NCI-H2081 treated with DMSO at 0.1 percent for 48 hours (cell line): ENCODE measurements at places on chromosomes 2 and 18.

DNA sequence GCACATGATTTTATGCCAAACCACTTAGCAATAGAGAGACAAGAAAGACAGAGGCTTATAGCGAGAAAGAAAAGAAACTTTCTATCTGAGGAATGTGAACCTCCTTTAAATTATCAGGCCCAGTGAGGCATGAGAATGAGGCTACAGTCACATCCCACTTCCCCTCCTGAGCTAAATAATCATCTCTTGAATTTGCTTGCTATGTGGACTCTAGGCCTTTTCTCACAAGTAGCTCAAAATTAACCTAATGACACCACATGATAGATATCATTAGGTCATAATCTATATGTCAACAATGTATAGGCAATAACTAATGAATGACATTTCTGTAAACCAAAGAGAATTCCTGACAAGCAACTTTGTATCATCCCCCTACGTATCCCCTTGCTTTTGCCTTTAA is 301.5 kb upstream of the MGAT5 start:
- no peak for DNase-seq

DNA sequence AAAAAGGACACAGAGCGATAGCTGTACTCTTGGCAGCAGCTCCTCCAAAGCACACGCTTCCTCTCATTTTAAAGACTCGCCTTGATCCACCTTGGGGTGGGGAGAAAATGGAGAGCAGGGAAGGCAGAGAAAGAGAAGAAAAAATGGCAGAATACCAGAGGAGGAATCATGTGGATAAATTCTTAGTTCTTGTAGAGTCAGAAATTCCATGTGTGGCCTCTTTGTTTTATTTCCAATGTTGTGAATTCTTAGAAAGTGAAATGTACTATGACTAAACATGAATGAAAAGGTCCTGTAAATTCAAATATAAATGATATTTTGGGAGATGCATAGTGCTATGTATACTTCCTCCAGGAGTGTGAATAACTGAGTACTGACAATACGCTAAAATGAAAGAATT is 89.7 kb upstream of the SESTD1 start:
- DNase-seq = no peak

DNA sequence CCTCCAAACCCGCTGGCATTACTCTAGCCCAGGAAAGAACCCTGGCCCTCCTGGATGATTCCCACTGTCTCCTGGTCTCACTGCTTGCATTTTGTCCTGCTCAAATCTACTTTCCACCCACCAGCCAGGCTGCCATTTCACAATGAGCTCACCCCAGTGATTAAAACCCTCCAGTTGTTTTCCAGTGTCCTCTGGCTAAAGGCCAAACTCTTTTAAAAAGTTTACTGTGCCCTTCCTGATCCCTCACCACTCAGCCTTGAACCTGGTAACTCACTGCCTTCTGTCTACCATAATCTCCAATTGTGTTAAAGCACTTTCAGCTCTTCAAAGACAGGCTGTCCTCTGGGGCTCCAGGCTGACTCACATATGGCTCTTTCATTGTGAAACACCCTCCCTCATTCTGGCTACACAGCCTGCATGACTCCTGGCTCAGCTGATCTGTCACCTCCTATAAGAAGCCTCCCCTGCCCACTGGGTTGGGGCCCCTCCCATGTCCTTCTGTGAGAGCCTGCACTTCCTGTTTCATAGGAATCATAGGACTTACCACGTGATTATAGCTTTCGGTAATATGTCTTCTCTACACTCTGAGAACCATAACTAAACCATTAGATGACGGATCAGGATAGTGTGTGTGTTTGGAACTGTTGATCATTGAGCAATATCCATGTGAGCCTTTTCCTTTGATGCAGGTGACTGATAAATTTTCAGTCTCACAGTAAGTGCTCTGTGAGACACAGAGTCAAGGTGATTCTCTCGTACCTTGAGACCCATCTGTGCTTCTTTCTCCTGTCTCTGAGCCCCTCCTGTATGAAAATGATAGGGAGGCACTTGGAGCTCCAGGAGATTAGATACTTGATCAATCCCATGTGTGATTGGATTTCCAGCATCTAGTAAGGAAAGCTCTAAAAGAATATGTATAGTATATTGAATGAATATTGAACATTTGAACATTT is 590.8 kb upstream of the ID2 start:
- DNase-seq = no peak

DNA sequence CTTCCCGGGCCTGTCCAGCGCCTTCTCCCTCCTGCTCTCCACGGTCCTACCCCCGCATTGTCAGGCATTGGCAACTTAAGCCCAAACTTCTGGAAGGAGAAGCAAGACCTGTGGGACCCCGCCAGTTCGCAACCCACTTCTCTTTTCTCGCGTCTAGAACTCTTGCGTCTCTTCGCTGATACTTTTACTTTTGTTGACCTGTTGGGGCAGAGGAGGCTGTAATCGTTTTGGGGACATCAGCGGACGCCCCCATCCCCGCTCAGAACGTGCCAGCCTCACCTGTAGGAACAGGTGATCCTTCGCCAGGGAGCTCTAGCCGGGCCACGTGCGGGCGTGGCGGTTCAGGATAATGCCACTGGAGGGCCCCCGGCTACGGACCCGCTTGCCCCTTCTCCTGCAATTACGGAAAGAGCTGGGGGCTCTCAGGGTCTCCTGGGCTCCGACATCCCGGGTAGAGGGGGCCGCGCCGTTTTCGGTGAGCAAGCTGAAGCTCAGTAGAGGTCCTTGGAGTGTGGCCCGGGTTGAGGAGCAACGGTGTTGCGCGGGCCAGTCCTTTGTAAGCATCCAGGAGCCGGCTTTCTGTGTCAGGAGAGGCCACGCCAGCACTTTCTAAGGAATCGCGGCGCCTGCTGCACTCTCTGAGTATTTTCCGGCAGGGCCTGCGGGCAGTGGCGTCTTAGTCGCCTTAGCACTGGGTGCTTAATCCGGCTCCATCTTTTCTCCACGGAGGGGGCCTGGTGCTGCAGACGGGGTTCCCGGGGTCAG is 1.6 kb downstream of the MTCL1 start:
- no peak for DNase-seq

DNA sequence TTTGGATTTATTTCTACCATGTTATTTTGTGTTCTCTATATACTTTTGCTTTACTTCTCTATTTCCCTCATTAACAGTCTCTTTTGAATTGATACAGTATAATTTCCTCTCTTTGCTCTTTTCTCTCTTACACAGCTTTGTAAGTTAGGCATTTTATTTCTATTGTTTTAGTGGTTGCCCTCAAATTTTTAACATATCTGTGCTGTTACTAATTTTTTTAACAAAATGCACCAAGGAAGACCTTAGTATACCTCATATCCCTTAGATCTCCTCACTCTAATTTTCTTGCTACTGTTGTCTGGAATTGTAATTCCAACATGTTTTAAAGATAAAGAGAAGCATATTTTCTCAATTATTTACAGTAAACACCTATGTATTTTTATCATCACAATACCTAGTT is 416.8 kb upstream of the SLC14A2 start:
- no peak for DNase-seq

DNA sequence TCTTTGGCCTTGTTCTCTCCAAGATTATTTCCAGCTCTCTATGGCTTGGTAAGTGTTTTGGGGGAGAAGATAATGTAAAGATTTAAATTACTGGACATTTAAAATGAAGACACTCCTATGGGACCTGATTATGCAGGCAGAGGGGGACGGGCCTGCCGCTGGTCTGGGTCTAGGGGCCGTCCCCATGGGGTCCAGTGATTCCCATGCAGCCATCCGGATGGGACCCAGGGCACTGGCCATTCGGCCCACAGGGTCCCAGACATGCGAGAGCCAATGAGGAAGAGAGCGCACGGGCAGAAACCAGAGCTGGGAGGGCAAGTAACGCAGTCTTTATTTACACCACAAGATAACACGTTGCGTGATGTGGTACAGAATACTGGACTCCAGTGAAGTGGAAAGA is 200.0 kb downstream of the TWIST2 start:
- no peak for DNase-seq

GRCh38 chr2:149021271-149021719 is 17.2 kb upstream of the LYPD6B start:
- no peak for DNase-seq

- DNase-seq = no peak
These were observed 59.1 kb downstream of the VSNL1 start for GRCh38 chr2:17599617-17600016.

GRCh38 chr2:127027715-127028114 is 79.2 kb downstream of the BIN1 start:
- no peak for DNase-seq

DNA sequence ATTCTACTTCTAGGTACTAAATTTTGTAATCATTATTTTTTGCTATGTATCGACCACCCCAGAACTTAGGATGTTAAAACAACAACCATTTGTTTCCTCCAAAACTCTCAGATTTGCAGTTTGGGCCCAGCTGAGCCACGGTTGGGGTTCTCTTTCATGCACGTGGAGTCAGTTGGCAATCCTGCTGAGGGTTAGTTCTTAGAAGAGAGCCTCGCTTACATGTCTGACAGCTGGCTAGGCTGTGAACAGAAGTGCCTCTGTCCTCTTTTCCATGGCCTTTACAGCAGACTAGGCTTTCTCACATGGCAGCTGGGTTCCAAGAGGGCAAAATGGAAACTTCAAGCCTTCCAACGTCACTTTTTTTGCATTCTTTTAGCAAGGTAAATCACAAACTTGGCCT is 9.3 kb upstream of the RGPD4 start:
- no peak for DNase-seq

- no peak for DNase-seq
These were observed 262.1 kb downstream of the MYCN start for GRCh38 chr2:16202266-16203020.

DNA sequence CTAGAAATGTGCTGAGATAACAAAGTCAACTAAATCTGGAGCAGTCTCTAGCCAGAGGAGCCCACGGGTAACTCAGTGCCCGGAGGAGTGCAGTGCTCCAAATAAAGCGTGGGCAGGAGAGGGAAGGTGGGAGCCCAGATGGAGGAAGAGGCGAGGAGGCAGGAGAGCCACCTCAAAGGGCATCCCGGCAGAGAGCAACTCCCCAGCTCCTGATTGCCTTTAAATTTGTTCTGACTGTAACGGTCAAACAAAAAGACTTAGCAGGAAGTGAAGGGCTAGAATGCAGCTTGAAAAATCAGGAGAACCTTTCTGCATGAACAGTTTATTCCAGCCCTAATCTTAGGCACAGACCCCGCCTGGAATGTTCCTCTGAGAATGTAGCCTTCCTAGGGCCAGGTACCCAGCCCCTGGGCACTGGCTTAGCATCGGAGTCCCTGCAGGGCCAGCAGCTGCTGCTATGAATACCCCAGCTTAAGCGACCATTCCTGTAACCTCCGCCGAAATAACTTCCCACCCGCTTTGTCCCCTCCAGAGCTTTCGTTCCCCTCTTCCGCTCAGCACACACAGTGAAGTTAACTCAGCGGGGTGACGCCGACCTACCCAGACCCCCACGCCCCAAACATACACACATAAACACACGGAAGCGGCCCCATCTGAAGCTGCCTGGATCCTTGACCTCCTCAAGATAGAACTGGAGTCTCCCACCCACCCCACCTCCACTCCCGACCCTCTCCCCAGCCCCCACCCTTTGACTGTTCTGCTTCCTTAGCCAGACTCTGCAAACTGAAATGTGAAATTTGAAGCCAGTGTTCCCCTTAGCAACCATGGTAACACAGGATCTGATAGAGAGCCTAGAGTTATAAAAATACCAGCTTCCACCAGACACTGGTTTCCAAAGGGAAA is 123.2 kb downstream of the SMAD7 start:
- no peak for DNase-seq

GRCh38 chr2:232523682-232524597 is 2.0 kb upstream of the CHRND start:
- no peak for DNase-seq

- DNase-seq = no peak
These were observed 60.3 kb downstream of the SH3BP4 start for GRCh38 chr2:235011929-235012631.

DNA sequence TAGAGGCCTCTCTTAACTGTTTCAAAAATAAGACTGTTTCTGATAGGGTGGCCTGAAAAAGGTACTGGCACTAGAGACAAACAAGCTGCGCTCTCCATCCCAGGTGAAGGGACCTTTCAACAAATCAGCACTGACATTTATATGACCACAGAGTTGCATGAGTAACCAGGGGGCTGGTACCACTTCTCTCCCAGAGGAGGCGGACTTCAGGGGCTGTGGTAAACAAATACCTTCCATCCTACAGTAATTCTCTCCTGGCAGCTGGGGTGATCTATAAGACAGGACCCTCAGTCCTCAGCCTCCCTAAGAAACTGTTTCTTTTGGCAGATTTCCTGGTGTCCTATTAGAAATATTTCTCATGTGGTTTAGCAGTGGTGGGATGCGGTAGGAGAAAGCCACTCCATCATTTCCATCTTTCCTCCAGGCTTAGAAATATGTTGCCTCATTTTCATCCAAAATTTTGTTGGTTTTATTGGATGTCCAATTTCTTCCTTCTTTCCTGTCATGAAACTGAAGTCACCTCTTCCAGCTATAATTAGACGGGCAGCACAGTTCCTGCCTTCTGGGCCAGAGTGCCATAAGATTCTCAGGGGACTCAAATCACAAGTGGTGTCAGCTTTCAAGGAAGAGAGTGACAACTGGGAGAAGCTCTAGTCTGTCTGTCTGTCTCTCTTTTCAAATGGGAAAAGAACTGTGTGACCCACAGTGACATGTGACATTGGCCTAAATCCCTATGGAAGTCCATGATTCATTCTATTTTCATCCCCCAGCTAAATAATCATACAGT is 96.4 kb downstream of the CYRIA start:
- no peak for DNase-seq

DNA sequence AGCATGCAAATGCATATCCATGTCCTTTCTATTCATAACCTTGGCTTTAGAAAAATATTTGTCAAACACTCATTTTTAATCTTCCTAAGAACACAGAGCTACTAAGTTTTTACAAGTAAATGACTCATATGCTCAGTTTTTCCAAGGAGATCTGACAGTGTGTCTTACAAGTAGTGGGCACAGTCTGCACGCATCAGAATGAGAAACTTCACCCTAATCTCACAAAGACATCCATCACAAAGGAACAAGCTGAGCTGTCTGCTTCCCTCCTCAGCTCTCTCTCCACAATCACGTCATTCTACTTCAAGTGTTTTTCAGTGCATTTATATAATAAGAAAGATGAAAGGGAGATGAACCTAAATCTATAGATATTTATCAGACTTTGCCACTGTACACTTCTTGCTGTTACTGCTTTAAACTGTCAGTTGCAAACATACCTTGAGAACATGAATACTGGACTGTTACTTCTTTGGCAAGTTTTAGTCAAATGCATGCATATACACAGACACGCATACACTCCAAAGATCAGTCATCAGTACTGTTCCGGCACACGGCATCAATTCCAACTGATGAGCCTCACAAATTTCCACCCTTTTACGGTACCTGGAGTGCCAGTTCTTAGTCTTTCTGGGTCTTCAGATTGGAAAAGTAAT is 75.7 kb downstream of the RBMS1 start:
- DNase-seq = no peak

DNA sequence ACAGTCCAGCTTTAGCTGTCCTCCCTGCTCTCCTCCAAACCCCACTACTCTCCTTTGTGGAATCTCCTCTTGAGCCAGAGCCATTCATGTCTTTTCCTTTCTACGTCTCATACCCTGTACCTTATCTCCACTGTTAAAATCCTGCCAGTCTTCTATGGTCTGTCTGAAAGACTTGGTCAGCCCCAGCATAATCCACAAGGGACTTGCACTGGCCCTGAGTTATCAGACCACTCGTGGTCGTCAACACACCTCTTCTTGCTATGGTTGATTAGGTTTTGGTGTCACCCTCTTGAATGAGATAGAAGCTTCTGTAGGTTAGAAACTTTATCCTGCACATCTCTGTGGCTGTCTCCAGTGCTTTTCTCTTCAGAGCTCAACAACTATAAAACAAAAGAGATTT is 56.8 kb downstream of the MYO1B start:
- DNase-seq = no peak
